ENCODE measurements at places on chromosomes 5 and 9. TPM values are rescaled to one million over a fixed set of nuclear protein-coding genes. Genes with fewer than 3 reads are reported as not detected.

Gene PCDHGB3
- 0.10 TPM for total RNA-seq

Gene HCN1
- total RNA-seq: 0.17 TPM

Gene IL4
- not detected for total RNA-seq

Gene GABRA1
- 0.41 TPM for total RNA-seq

GRCh38 chr5:134161513-134162395, 15.0 kb downstream of the SKP1 start:
- H3K27me3 ChIP-seq: no peaks in the 10 kb centered on the region
- peaks cover 54% of the 10 kb centered on the region for H3K36me3 ChIP-seq
- H3K27ac ChIP-seq: no peak overlapping the region
- H3K4me3 ChIP-seq: no peak overlapping the region
- DNase-seq: no peak

DNA sequence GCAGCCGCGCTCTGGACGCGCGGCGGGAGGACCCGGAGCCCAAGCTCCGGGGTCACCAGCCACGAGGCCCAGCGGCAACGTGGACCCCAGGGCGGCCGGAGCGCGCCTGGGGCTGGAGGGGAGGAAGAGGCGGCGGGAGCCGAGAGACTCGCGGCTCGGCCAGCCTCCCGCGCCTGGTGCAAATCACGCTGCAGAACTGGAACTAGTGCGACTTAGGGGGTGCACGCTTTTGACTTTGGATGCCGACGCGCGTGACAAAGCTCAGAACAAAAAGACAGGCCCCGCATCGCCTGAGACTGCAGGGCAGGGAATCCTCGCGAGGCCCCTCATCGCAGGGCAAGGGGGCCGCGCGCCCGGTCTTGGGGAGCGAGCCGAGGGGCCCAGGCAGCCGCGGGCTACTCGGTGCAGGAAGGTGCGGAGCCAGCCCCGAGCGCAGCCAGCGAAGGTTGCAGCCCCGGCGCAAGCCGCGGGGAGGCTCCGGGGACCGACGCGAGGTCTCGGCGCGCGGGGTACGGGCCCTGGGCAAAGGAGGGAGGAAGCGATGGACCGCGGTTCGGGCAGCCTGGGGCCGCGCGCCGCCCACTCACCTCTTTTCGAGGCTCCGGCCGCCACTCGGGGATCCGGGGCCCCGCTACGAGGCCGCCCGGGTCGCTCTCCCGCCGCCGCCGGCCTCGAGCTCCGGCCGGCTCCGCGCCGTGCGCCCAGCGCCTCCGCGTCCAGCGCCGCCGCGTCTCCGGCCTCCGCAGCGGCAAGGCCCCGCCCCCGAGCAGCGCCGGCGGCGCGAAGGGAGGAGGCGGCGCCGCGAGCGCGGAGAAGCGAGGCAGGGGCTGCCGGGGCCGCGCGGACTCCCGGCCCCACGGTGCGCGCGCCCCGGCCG, at the start of gene GOLM1:
Gene GOLM1 (minus strand): TSS at position 735 of the 877 bp plus-strand sequence. CDS start 20,238 bp downstream, outside the sequence.
- H3K27ac ChIP-seq: peak within 1 kb of the TSS; percentile 60
- peak; percentile 44 for DNase-seq
- H3K4me3 ChIP-seq: peak within 1 kb of the TSS; percentile 86
- H3K27me3 ChIP-seq: no peaks in the 10 kb centered on the region

GRCh38 chr5:115160975-115161475, 8.7 kb downstream of the TRIM36 start:
- no peaks in the 10 kb centered on the region for H3K4me1 ChIP-seq
- H3K27me3 ChIP-seq: no peaks in the 10 kb centered on the region
- no peaks in the 10 kb centered on the region for H3K36me3 ChIP-seq
- H3K27ac ChIP-seq: no peak overlapping the region
- H3K4me3 ChIP-seq: no peak overlapping the region

- H3K4me3 ChIP-seq: no peak overlapping the region
- no peaks in the 10 kb centered on the region for H3K36me3 ChIP-seq
- no peaks in the 10 kb centered on the region for H3K4me1 ChIP-seq
These were observed 34.7 kb downstream of the CSNK1G3 start for GRCh38 chr5:123546657-123547056.

GRCh38 chr9:37719526-37719925, 34.1 kb upstream of the TRMT10B start:
- DNase-seq: no peak
- H3K36me3 ChIP-seq: no peaks in the 10 kb centered on the region
- no peaks in the 10 kb centered on the region for H3K4me1 ChIP-seq
- no peak overlapping the region for H3K4me3 ChIP-seq
